ENCODE measurements at places on chromosomes 12 and 14. TPM values are rescaled to one million over a fixed set of nuclear protein-coding genes. Genes with fewer than 3 reads are reported as not detected.

DNA sequence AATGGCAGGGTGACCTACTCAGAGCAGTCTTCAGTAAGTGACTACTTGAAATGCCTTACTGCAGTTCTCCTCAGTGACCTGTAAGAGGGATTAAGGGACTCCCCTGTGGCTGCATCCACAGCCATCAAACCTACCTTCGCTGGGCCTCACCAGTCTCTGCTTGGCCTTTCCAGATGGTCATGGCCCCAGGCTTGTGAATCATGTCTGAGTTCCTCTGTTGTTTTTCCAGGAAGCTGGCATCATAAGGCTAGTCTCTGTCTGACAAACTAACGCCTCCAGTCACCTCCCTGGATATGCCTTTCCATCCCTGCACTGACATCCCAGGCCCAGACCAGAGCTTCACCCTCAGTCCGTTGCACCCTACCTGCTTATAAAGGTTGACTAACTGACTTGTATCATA is 14.0 kb downstream of the RNASE2 start:
- no peaks in the 10 kb centered on the region for H3K27me3 ChIP-seq
- peaks cover 21% of the 10 kb centered on the region for H3K4me1 ChIP-seq
- no peak overlapping the region for H3K4me3 ChIP-seq
- no peaks in the 10 kb centered on the region for H3K36me3 ChIP-seq
- no peak for DNase-seq

DNA sequence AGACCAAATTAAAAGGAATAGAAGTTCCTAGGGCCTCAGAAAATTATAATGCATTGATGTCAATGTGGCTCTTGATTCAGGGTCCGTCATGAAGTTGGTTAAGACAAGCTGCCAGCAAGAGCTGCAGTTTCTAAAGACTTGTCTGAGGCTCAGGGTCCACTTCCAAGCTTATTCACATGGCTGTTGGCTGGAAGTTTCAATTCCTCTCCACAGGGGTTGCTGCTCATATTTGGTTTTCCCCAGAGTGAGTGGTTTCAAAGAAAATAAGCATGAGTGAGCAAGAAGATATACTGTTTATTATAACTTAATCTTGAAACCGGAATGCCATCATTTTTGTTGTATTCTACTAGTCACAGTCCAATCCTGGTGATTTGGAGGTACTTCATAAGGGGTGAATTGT is 1247.4 kb downstream of the LRFN5 start:
- H3K36me3 ChIP-seq, result no peaks in the 10 kb centered on the region
- no peak for DNase-seq
- H3K27ac ChIP-seq, result no peak overlapping the region

- no peaks in the 10 kb centered on the region for H3K36me3 ChIP-seq
- DNase-seq, result no peak
- no peaks in the 10 kb centered on the region for H3K4me1 ChIP-seq
- H3K4me3 ChIP-seq, result no peak overlapping the region
- no peaks in the 10 kb centered on the region for H3K27me3 ChIP-seq
- H3K27ac ChIP-seq, result no peak overlapping the region
Measured at GRCh38 chr12:130141105-130141504, 21.2 kb upstream of the FZD10 start.

GRCh38 chr12:89645434-89645833 is 63.2 kb downstream of the ATP2B1 start:
- no peaks in the 10 kb centered on the region for H3K36me3 ChIP-seq
- DNase-seq, result peak; percentile 55
- H3K27ac ChIP-seq, result peak overlapping the region; percentile 29

DNA sequence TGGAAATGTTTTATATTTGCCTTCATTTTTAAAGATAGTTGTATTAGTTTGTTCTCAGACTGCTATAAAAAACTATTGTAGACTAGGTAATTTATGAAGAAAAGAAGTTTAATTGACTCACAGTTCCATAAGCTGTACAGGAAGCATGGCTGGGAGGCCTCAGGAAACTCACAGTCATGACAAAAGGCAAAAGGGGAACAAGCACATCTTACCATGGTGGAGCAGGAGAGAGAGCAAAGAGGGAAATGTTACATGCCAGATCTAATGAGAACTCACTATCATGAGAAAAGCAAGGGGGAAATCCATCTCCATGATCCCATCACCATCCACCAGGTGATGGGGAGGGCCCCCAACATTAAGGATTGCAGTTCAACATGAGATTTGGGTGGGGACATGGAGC is 35.5 kb upstream of the UNC79 start:
- H3K4me1 ChIP-seq, result no peaks in the 10 kb centered on the region
- DNase-seq, result no peak
- no peaks in the 10 kb centered on the region for H3K36me3 ChIP-seq
- no peaks in the 10 kb centered on the region for H3K27me3 ChIP-seq
- no peak overlapping the region for H3K4me3 ChIP-seq
- H3K27ac ChIP-seq, result no peak overlapping the region

GRCh38 chr14:59543873-59544272 is 32.7 kb downstream of the CCDC175 start:
- no peaks in the 10 kb centered on the region for H3K36me3 ChIP-seq
- H3K4me1 ChIP-seq, result no peaks in the 10 kb centered on the region
- no peak for DNase-seq
- no peak overlapping the region for H3K27ac ChIP-seq
- no peak overlapping the region for H3K4me3 ChIP-seq

- H3K4me1 ChIP-seq, result peaks cover 33% of the 10 kb centered on the region
- H3K4me3 ChIP-seq, result peak overlapping the region; percentile 71
- H3K27me3 ChIP-seq, result peaks cover 5% of the 10 kb centered on the region
- H3K27ac ChIP-seq, result no peak overlapping the region
Measured at GRCh38 chr14:50829489-50830043, 1.4 kb downstream of the NIN start.

DNA sequence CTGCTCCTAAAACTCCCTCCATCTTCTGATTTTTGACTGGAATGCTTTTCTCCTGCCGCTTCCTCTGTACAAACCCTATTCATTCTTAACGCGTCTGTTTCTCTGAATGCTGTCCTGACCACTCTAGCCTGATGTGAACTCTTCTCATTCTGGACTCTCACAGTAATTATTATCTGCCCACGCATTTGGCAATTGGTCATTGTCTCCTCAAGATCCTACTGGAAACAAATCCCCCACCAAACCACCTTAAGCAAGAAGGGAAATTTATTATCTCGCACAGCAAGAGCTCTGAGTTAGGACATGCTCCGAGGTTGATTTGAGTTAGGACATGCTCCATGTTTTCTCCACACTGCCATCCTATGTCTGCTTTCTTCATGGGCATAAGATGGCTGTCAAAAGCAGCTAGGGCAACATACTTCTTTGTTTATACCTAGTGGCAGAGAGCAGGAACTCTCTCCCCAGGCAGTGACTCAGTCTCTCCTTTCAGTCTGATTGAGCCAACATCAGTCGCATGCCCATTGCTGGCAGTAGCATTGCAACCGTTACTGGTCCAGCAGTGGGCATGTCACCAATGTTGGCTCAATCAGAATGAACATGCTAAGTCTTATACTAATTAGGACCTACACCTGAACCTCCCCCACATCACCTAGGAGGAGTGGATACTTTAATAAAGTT is 102.2 kb downstream of the SSPN start:
- H3K36me3 ChIP-seq, result no peaks in the 10 kb centered on the region
- H3K27ac ChIP-seq, result no peak overlapping the region
- H3K4me1 ChIP-seq, result no peaks in the 10 kb centered on the region
- no peaks in the 10 kb centered on the region for H3K27me3 ChIP-seq
- no peak overlapping the region for H3K4me3 ChIP-seq

DNA sequence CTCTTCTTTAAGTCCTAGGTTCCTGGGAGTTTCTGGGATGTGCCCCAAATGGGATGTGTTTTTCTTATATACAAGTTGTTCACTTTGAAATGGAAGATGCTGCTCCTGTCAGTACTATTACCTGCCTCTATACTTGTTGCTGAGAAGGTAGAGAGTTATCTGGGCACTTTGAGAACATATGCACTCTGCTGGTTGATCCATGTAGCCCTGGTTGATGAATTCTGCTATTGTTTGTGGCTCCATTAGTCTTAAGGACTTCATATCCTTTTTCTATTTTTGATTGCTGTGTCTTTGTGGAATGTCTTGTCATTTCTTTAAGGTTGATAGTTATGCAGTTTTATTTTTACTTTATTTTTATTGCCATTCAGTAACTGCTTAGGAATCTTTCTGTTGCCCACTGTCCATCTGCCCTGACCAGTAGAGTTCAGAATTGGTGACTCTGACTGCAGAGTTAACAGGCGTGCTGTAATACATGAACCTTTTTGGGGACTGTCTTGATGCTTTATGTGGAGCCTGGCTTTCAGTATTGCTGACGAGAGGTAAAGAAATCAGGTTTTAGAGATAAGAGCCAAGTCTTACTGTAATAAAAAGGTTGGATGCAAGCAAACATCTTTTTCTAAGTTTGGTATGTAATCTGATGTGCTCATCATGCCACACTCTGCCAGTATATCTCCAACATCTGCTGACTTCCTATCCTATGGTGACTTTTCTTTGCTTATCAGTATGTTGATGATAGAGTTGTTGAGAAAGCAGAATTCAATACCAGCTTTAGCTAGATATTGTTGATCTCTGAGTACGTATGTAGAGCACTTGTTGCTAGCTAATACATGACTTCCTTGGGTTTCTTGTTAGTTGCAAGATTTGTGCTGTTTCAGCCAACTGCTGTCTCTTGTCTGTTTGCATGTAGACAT is 1.6 kb downstream of the GMPR2 start:
- H3K27me3 ChIP-seq, result no peaks in the 10 kb centered on the region
- H3K4me1 ChIP-seq, result no peaks in the 10 kb centered on the region
- no peak overlapping the region for H3K4me3 ChIP-seq
- H3K36me3 ChIP-seq, result peaks cover 3% of the 10 kb centered on the region
- no peak for DNase-seq
- H3K27ac ChIP-seq, result no peak overlapping the region

DNA sequence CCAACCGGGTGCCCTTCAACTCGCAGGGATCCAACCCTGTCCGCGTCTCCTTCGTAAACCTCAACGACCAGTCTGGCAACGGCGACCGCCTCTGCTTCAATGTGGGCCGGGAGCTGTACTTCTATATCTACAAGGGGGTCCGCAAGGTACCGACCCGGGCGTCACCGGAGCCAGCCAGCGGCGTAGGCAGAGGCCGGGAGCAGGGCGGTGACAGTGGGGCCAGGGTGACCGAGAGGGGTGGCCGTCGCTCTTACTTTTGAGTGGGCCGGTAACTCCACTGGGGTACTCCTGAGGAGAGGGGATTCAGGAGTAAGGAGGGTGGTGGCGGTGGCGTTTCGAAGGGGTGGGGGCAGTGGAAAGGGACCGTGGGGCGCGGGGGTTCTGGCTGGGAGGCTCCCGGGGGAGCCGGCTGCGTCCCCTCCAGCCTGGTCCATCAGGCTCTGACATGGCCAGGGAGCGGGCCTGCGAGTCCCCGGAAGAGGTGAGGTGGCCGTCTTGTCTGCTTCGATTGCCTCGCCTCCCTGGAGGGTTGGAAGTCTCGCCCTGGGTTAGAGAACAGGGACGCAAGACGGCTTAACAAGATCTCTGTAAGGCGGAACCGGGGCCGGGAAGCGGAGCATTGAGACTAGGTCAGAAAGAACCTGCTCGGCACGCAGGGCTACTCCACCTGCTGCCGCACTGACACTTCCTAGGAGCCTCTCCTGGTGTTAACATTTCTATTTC is 491 bp downstream of the WDR20 start:
- H3K4me3 ChIP-seq, result peak overlapping the region; percentile 96
- no peaks in the 10 kb centered on the region for H3K27me3 ChIP-seq
- no peaks in the 10 kb centered on the region for H3K36me3 ChIP-seq

DNA sequence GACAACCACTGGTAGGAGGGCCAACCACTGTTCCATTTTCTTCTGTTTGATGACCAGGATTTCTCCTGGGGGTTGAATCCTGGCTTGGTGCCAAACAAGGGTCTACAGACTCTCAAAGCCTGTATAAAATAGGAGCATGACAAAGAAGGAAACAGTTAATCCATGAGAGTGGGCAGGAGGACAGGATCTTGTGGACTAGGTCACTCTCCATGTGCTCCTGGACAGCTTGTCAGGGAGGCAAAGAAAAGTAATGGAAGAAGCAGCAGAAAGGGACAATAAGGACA is 243.7 kb downstream of the AKAP6 start:
- no peak overlapping the region for H3K4me3 ChIP-seq
- no peak overlapping the region for H3K27ac ChIP-seq
- peaks cover 15% of the 10 kb centered on the region for H3K4me1 ChIP-seq

GRCh38 chr12:2752676-2753371 is 41.9 kb upstream of the FKBP4 start:
- no peaks in the 10 kb centered on the region for H3K36me3 ChIP-seq
- H3K4me1 ChIP-seq, result no peaks in the 10 kb centered on the region
- no peak overlapping the region for H3K4me3 ChIP-seq
- H3K27me3 ChIP-seq, result no peaks in the 10 kb centered on the region
- peak; percentile 75 for DNase-seq

- no peaks in the 10 kb centered on the region for H3K4me1 ChIP-seq
- no peaks in the 10 kb centered on the region for H3K36me3 ChIP-seq
- H3K4me3 ChIP-seq, result no peak overlapping the region
- DNase-seq, result no peak
- H3K27ac ChIP-seq, result no peak overlapping the region
Measured at GRCh38 chr12:2242216-2242615, 189.4 kb downstream of the CACNA1C start.

- no peaks in the 10 kb centered on the region for H3K4me1 ChIP-seq
- no peak overlapping the region for H3K4me3 ChIP-seq
- H3K27me3 ChIP-seq, result no peaks in the 10 kb centered on the region
- DNase-seq, result no peak
Measured at GRCh38 chr12:117580015-117580717, 218.7 kb upstream of the NOS1 start.

DNA sequence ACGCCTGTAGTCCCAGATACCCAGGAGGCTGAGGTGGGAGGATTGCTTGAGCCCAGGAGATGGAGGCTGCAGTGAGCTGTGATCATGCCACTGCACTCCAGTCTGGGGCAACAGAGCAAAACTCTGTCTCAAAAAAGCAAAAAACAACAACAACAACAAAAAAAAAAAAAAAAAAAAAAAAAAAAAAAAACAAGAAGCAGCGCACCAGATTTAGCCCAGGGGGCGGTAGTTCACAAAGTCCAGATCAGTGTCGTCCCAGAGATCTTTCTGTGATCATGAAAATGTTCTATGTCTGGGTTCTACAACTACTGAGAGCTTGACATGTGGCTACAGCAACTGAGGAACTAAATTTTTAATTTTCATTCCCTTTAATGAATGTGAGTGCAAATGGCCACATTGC is 27.4 kb downstream of the OAS2 start:
- H3K4me3 ChIP-seq, result no peak overlapping the region
- no peak for DNase-seq
- no peaks in the 10 kb centered on the region for H3K4me1 ChIP-seq
- H3K27ac ChIP-seq, result no peak overlapping the region
- H3K36me3 ChIP-seq, result no peaks in the 10 kb centered on the region

- no peaks in the 10 kb centered on the region for H3K27me3 ChIP-seq
- H3K27ac ChIP-seq, result no peak overlapping the region
- H3K4me3 ChIP-seq, result no peak overlapping the region
- no peaks in the 10 kb centered on the region for H3K4me1 ChIP-seq
Measured at GRCh38 chr12:129195081-129195480, 341.8 kb downstream of the GLT1D1 start.

The KRT81 gene
- 0.28 TPM for total RNA-seq

The SYT1 gene
- total RNA-seq, result 1.2 TPM

The AMN gene
- total RNA-seq, result 70.7 TPM

The CFAP251 gene
- 1.2 TPM for total RNA-seq

The ALDH1L2 gene
- total RNA-seq, result 20.3 TPM

The CELA1 gene
- not detected for total RNA-seq

The TMX1 gene
- total RNA-seq, result 44.7 TPM

The LRP1-AS gene
- not detected for total RNA-seq

The TBC1D30 gene
- total RNA-seq, result 10.8 TPM

The P3H3 gene
- 25.1 TPM for total RNA-seq

The PRKD1 gene
- 0.49 TPM for total RNA-seq

The DPPA3 gene
- total RNA-seq, result 40.0 TPM
